ENCODE measurements at places on chromosomes 3 and 15.

- DNase-seq: peak; percentile 80
Observed at GRCh38 chr3:58391156-58391865, 42.3 kb downstream of the PDHB start.

DNA sequence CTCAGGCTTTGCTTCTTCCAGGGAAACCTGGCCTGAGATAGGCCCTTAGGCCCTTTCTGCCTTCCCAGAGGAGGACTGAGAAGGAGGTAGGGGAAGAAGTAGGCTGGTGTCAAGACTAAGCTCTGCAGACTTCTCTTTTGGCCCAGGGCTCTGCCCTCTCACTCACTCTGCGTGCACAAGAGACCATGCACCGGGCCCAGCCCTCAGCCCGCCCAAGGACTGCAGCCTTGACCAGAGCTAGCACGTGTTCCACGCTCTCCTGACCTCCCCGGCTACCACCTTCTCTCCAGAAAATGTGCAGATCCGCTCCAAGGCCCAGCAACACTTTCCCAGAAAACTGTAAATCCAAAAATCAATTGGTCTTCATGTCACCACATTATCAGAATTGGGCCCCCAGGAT is 59.8 kb downstream of the SEMA5B start:
- no peak for DNase-seq

GRCh38 chr3:134029256-134029733 is 430 bp downstream of the SLCO2A1 start:
- peak; percentile 20 for DNase-seq

DNA sequence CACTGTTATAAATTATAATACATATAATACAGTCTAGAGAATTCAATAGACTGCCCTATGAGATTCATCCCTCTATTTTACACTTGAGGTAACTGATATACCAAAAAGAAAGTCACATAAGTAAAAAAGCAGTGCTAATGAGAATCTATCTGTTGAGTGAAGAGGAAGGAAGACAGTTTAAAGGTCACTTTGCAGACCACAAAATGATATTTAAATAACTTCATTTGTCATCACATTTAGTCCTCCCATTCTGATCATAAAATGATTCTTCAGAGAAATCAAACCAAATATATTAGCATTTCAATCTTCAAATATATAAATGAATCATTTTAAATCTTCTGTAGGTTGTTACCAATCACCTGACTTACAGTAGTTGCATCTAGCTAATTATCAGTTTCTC is 60.5 kb upstream of the CCDC50 start:
- no peak for DNase-seq

GRCh38 chr15:82647045-82647834 is at the start of gene CPEB1:
Gene CPEB1 (minus strand): TSS chr15:82647363. CDS start chr15:82628459, 18,904 bp downstream.
- DNase-seq: peak; percentile 51

GRCh38 chr3:52281981-52282801 is 3.7 kb upstream of the WDR82 start:
- peak; percentile 48 for DNase-seq

DNA sequence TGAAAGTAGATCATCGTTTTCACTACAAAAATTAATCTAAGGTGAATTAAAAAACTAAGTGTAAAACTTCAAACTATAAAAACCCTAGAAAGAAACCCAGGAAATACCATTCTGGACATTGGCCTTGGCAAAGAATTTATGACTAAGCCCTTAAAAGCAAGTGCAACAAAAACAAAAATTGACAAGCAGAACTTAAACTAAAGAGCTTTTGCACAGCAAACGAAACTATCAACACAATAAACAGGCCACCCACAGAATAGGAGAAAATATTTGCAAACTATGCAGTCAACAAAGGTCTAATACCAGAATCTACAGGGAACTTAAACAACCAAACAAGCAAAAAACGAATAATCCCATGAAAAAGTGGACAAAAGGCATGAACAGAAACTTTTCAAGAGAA is 302.0 kb downstream of the CHST2 start:
- DNase-seq: peak; percentile 30

DNA sequence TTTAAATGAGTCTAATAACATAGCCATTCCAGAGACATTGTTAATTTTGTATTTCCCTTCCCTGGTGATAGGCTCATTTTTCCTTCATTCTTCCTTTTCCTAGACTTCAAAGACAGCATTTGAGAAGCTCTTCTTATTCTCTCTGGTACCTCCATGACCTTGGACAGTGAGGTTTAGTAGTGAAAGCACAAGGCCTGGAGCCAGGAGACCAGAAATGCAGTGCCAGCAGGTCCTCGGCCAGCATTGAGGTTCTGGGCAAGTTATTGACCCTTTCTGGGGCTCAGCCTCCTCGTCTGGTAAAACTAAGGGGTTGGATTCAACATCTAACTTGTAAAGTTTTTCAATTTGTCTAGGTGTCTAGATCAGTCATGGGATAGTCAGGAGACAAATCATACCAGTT is 146.9 kb downstream of the SV2B start:
- no peak for DNase-seq

DNA sequence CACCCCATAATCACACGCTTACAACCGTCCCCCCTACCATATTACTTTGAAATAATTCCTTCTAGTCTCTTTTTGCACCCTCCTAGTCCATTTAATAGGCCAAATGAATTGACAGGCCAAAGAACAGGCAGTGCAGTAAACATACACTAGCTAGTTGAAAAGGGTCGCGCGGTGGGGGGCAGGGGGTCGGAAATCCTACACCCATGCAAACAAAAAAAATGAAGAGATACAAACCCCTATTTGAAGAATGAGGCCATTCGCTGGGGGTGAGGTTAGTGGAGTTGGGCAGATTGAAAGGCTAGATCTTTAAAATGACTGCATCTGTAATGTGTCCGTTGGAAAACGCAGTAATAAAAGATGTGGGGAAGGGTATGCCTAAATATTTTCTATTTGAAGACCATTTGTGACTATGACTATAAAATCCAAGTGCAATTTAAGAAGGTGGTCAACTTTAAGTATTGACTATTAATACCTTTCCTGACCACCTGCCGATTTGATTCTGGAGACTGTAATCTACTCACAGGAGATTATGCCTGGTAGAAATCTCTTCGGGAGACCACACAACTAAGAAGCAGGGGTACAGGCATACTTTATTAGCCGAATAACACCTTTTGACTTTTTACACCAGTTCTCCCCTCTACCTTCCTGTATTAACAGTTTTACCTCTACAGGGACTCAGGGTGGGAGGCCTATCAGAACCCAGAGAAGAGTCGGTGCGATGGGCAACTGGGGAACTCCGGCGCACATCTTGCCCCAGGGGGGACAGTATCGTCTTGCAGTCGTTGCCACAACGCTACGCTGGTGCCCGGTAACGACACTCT is 762 bp upstream of the ARL6 start:
- no peak for DNase-seq

DNA sequence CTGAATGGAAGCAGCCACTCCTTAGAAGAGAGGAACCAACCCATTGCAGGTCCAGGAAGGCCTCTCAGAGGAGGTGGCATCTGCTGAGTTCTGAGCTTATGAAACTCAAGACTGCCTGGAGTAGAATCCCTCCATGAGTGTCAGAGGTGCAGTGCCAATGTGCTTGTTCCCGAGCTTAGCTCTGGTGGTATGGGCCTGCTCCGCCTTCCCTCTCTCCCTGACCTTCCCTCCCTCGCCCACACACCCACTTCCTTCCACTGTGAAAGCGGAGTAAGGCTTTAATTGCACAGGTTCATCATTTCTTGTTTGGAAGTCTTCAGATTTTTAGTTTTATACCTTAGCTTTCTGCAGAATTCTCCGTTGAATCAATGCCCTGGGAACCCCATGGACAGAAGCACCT is 208.0 kb upstream of the BHLHE40 start:
- no peak for DNase-seq

GRCh38 chr3:194396859-194397756 is 2.0 kb downstream of the GP5 start:
- DNase-seq: no peak

- peak; percentile 25 for DNase-seq
Observed at GRCh38 chr3:140499114-140499757, 178.6 kb upstream of the TRIM42 start.

DNA sequence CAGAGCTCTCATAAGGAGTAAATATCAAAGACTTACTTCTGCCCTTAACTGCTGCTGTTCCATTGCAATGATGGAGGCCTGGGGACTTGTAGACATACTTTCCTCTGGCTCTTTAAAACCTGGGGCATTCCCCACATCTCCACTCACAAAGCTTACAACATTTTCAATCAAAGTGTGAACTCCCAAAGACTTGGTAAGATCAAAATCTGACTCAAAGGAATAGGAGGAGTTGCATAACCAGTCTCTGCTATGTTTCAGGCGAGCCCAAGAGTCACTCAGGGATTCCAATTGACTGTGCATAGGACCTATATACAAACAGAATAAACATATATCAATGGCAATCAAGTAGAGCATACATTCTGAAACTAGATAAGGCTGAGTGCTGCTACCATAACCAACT is 101.5 kb downstream of the FBXL22 start:
- no peak for DNase-seq

DNA sequence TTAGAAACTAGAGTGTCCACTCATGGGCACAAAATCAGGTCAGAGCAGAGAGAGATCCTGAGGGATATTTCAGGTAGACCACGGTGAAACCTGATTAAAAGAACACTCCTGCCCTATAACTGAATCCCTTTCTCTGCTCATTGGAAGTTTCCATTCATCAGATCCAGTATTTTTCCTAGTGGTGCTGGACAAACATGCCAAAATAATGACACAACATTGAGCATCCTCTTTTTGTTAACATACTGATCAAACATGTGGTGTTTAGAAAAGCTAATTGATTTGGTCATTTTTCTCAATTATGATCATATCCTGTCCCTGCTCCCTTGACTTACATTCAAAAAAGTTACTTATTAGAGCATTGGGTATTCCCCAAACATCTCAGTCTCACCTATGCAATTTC is 27.2 kb downstream of the PTX3 start:
- DNase-seq: no peak

DNA sequence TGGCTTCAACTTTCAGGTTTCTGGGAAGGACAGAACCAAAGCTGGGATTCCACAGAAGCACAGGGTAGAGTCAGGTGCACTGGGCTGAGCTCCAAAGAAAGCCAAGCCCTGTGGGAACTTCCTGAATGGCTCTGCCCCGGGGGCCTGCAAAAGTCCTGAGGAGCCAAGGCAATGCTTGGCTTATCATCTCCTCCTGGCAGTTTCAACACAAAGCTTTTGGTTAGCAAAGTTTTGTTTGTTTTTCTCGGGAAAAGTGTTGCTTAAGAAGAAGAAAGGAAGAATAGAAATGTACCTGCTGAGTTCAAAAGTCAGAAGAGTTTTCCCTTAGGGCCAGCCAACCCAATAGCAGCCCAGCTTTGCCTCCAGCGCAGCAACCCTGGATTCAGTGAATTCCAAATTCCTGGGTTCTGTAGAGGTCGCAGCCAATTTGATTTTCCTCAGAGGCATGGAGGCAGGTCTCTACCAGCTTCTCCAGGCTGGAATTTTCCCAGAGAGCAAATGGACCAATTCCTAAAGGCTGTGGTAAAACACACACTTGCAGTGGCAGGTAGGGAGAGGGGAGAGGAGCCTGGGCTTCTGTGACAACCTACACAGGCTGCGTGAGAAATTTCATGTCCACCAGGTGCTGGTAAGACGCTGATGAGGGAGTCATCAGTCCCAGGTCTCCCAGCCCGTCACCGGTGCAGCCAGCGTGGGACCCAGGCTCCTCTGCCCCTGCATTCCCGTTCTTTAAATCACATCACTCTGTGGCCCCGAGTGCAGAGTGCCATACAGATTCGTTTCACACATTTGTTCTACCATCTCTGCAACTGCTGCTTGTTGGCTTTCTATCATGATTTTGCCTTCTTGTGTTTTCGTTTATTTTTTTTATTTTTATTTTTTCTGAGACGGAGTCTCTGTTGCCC is 54.3 kb upstream of the SNRPA1 start:
- peak; percentile 42 for DNase-seq

- peak; percentile 75 for DNase-seq
Observed at GRCh38 chr3:185976977-185977678, 39.3 kb upstream of the TRA2B start.

DNA sequence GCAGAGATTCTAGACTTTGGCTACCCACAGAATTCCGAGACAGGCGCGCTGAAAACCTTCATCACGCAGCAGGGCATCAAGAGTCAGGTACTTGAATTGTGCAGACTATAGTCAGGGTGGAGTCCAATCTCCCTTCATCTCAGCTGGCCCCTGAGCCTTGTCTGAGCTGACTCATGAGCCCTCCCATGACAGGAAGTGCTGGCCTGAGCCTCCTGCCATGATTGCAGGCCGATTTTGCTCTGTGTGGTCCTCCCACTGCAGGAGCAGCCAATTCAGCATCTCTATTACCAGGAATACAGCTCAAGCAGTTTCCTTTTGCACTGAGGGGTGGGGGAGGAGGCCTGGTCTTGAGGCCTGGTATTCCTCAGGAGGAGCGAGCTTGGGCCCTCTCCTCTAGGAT is 5.5 kb downstream of the AP2M1 start:
- DNase-seq: peak; percentile 78

GRCh38 chr3:181633556-181633955 is 78.2 kb upstream of the SOX2 start:
- no peak for DNase-seq

- peak; percentile 89 for DNase-seq
Observed at GRCh38 chr15:31442699-31443111, 116.1 kb downstream of the KLF13 start.

DNA sequence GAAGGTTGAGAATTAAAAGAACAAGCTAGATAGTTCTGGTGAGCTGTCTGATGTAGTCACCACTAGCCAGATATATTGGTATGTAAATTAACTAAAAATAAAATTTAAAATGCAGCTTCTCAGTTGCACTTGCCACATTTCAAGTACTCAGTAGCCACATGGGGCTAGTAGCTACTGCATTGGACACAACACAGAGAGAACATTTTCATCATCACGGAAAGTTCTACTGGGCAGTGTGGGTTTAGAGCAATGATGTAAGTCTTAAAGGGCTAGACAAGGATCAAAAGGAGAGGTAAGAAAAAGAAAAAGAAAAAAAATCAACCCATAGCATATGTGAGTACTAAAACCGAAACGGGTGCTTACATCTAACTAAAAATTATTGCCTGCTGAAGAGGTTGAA is 282.4 kb upstream of the LRRFIP2 start:
- no peak for DNase-seq

GRCh38 chr3:66567077-66567476 is 66.3 kb upstream of the LRIG1 start:
- DNase-seq: peak; percentile 54

GRCh38 chr3:193960487-193961274 is 175.3 kb upstream of the HES1 start:
- DNase-seq: no peak

Measured in fibroblast of the aortic adventitia (primary cell).